Activated T-helper 2 cell treated with anti-CD3 and anti-CD28 coated beads, Interferon-gamma antibody, Interleukin-2, Interleukin-4, amounts not matched to agents 10 μg/mL and 5 μg/mL and 100 μg/mL, durations not matched to agents 14 hours and 24 hours and 36 hours (primary cell): ENCODE measurements at places on chromosomes 11 and 22. TPM values are rescaled to one million over a fixed set of nuclear protein-coding genes. Genes with fewer than 3 reads are reported as not detected.

- no peaks in the 10 kb centered on the region for H3K36me3 ChIP-seq
- DNase-seq = no peak
- H3K4me1 ChIP-seq = no peaks in the 10 kb centered on the region
- no peak overlapping the region for H3K4me3 ChIP-seq
- H3K27me3 ChIP-seq = peaks cover 5% of the 10 kb centered on the region
Measured at GRCh38 chr22:29215012-29215860, 9.5 kb downstream of the EMID1 start.

DNA sequence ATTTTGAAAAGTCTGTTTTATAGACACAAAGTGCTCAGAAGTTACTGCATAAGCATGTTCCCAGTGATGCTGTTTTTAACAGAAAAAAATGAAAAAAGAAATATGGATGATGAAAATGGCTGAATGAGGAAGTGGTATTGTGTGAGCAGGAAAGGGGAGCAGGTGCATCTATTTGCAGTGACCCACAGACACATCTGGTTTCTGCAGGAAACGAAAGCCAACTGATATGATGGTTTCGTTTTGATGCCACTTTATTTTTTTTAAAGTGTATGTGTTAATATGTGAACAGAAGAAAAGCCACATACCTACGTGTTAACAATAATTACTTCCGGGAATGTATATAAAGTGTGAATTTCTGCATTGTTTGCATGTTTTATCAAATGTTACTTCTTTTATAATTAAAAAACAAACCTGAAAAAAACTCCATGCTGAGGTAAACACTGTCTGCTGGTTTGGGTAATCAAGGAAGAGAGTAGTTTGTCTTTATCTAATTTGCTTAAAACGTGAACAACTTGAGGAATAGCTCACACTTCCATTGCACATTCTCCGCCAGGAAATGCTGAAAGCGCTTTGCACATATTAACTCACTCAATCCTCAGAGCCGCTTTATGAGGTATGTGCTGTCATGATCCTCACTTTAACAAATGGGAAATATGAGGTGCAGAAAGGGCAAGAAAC, 1335.9 kb downstream of the TBC1D22A start:
- H3K27me3 ChIP-seq = peaks cover 27% of the 10 kb centered on the region
- H3K36me3 ChIP-seq = peaks cover 2% of the 10 kb centered on the region
- H3K27ac ChIP-seq = peak overlapping the region; percentile 77
- peaks cover 31% of the 10 kb centered on the region for H3K4me1 ChIP-seq

DNA sequence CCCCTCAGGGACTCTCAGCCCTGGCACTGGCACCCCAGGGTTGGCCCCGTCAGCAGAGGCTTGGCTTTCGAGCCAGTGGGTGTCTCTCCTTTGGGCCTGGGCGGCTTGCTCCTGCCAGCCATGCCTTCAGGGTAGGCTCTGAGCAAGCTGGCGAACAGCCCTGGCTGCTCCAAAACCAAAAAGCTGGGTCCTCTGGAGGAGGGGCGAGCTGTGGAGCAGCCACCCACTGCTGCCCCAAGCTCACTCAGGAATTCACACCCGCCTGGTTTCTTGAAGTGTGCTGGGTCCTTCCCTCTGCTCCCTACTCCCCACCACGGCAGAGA, 6.2 kb downstream of the YDJC start:
- no peak overlapping the region for H3K27ac ChIP-seq
- H3K4me3 ChIP-seq = no peak overlapping the region
- DNase-seq = no peak
- peaks cover 55% of the 10 kb centered on the region for H3K36me3 ChIP-seq

GRCh38 chr11:95451261-95451660, 220.3 kb upstream of the SESN3 start:
- DNase-seq = no peak
- H3K36me3 ChIP-seq = no peaks in the 10 kb centered on the region
- H3K27me3 ChIP-seq = peaks cover 3% of the 10 kb centered on the region
- peaks cover 12% of the 10 kb centered on the region for H3K4me1 ChIP-seq

- DNase-seq = no peak
- H3K36me3 ChIP-seq = peaks cover 37% of the 10 kb centered on the region
- peak overlapping the region; percentile 100 for H3K4me3 ChIP-seq
- H3K4me1 ChIP-seq = peaks cover 33% of the 10 kb centered on the region
- H3K27me3 ChIP-seq = no peaks in the 10 kb centered on the region
- peak overlapping the region; percentile 97 for H3K27ac ChIP-seq
Measured at GRCh38 chr11:73983741-73984538, 1.3 kb upstream of the UCP2 start.

GRCh38 chr22:45608763-45609180, 62.9 kb upstream of the ATXN10 start:
- no peak overlapping the region for H3K4me3 ChIP-seq
- no peak overlapping the region for H3K27ac ChIP-seq
- DNase-seq = no peak
- H3K4me1 ChIP-seq = peaks cover 9% of the 10 kb centered on the region
- H3K36me3 ChIP-seq = no peaks in the 10 kb centered on the region

DNA sequence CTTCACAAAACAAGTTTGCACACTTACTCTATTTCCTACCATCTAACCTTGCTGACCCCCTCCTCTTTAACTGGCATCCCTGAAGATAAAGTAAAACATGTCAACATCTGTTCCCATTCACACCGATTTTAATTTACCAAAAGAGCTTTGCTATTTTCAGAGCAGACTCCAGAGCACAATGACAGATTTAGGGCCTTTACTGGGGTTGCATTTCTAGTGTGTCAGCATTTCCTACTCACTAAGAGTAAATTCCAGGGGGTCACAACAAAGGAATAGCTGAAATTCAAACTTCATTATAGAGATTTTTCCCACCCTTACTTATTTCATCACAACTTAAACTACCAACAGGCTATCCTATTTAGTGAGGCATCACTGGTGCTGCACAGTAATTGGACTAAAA, 60.8 kb downstream of the SOX6 start:
- H3K36me3 ChIP-seq = no peaks in the 10 kb centered on the region
- H3K27ac ChIP-seq = no peak overlapping the region
- no peak overlapping the region for H3K4me3 ChIP-seq

GRCh38 chr22:25409240-25409639, 155.2 kb upstream of the GRK3 start:
- no peak overlapping the region for H3K27ac ChIP-seq
- peaks cover 7% of the 10 kb centered on the region for H3K4me1 ChIP-seq
- H3K4me3 ChIP-seq = no peak overlapping the region
- no peak for DNase-seq
- no peaks in the 10 kb centered on the region for H3K36me3 ChIP-seq

GRCh38 chr22:44390613-44390970, 77.8 kb upstream of the SHISAL1 start:
- H3K27ac ChIP-seq = no peak overlapping the region
- DNase-seq = no peak
- H3K27me3 ChIP-seq = peaks cover 3% of the 10 kb centered on the region
- no peaks in the 10 kb centered on the region for H3K4me1 ChIP-seq

DNA sequence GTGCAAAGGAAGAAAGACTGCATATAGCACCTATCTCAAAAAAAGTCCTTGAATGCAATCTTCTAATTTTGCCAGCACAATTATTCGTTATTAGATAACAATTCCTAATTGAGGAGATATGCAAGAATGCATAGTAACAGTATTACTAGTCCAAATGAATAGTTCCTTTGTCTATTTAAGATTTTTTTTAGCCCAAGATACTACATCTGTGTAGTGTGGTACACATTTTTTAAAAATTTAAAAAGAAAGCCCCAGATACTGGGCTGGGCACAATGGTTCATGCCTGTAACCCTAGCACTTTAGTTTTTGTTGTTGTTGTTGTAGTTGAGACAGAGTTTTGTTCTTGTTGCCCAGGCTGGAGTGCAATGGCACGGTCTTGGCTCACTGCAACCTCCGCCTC, 43.7 kb downstream of the RAB6A start:
- no peak overlapping the region for H3K4me3 ChIP-seq
- H3K36me3 ChIP-seq = peaks cover 33% of the 10 kb centered on the region
- no peak for DNase-seq
- H3K27me3 ChIP-seq = no peaks in the 10 kb centered on the region

GRCh38 chr11:62853279-62853965, 14.0 kb upstream of the WDR74 start:
- peak overlapping the region; percentile 96 for H3K27ac ChIP-seq
- H3K4me1 ChIP-seq = peaks cover 32% of the 10 kb centered on the region
- peak overlapping the region; percentile 96 for H3K4me3 ChIP-seq
- DNase-seq = no peak
- H3K36me3 ChIP-seq = peaks cover 53% of the 10 kb centered on the region

- H3K27ac ChIP-seq = peak overlapping the region; percentile 98
- peak overlapping the region; percentile 91 for H3K4me3 ChIP-seq
- H3K4me1 ChIP-seq = peaks cover 30% of the 10 kb centered on the region
- no peaks in the 10 kb centered on the region for H3K27me3 ChIP-seq
- no peak for DNase-seq
- peaks cover 40% of the 10 kb centered on the region for H3K36me3 ChIP-seq
Measured at GRCh38 chr11:119100994-119101758, 477 bp downstream of the DPAGT1 start.

The IFITM10 gene
- 0.14 and 0.34 TPM in 2 replicates for total RNA-seq

The TRIM66 gene
- 13.6 and 14.6 TPM in 2 replicates for total RNA-seq

The PIWIL4 gene
- 0.67 and 0.84 TPM in 2 replicates for total RNA-seq

The MYBPC3 gene
- total RNA-seq = not detected in 2 replicates

The SLC25A18 gene
- not detected in 2 replicates for total RNA-seq

The SF3A1 gene
- 287 and 325 TPM in 2 replicates for total RNA-seq

The VPREB1 gene
- not detected in 2 replicates for total RNA-seq

The LIF gene
- total RNA-seq = 919 and 932 TPM in 2 replicates
